ENCODE measurements at places on chromosomes 6 and 20.

DNA sequence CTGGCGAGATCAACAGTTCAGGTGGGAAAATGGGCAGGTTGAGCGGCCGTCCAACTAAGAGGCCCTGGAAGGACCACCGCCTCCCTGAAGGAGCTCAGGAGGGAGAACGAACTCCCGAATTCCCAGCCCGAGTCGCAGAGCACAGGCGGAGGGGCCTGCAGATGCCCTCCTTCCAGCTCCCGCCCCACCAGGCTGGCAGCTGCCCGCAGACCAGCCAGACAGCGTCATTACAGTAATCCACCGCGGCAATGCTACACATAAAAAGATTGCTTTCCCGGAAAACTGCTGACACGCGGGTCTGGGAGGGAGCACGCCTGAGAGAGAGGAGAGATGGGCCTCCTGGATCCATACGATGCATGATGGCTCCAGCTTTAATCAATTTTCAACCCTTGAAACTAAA, 30.5 kb upstream of the SLCO4A1 start:
- no peak for DNase-seq

GRCh38 chr6:41687501-41688175, 47.8 kb downstream of the TFEB start:
- DNase-seq: no peak

DNA sequence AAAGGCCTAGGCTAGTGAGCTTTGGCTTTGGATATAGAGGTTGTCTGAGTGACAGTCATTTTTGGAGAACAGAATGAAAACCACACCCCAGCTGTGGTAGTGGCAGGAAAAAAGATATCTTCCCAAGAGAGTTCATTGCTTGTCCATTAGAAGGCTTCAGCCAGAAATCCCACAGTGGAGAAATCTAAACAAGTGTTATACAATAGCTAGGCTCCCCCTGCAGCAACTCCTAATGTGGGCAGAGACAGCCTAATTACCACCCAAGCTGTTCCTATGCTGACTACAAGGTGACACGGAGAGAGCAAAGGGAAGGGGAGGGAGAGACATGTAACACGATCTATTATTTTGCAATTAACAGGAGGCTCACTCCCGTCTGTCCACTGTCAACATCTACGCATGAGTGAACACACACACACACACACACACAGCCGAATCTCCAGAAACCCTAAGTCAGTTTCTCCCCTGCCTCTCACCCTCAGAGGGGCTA, 147.5 kb upstream of the TCF21 start:
- no peak for DNase-seq

GRCh38 chr6:138692058-138692977, 81.3 kb upstream of the CCDC28A start:
- DNase-seq: peak; percentile 77

DNA sequence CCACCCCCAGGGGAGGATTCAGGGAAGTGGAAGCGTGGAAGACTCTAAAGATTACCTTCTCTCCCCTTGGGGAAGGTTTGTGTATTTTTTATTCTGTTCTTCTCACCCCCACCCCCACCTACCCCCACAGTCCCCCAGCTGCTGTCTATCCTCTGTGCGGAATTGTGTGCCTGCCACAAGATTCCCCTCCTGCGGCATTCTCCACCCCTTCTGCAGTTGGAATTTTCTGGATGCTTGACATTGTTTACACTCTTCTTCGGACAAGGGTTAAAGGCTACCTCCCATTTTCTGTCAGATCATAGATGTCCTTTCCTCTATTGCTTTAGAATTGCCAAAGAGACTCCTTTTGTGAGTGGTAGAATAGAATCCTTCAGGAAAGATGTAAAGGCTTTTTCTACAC, 60.4 kb upstream of the EDN3 start:
- no peak for DNase-seq

DNA sequence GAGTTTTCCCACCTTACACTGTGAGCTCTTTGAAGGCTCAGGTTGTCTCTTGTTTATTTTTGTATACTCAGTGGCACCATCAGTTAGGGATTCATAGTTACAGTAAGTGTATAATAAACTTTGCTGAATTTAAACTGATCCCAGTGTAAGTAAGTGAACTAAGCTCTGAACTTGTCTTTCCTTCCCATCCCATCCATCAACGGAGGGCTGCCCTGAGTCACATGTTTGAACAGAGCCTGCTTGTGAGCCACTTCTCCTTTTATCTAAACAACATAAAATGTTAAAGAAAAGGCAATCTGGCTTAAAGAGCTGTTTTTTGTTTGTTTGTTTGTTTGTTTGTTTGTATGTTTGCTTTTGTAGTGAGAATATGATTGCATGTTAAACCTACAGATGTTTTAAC, 185.7 kb upstream of the MARCKS start:
- no peak for DNase-seq

GRCh38 chr20:44248410-44248759, 1.3 kb downstream of the GDAP1L1 start:
- no peak for DNase-seq

DNA sequence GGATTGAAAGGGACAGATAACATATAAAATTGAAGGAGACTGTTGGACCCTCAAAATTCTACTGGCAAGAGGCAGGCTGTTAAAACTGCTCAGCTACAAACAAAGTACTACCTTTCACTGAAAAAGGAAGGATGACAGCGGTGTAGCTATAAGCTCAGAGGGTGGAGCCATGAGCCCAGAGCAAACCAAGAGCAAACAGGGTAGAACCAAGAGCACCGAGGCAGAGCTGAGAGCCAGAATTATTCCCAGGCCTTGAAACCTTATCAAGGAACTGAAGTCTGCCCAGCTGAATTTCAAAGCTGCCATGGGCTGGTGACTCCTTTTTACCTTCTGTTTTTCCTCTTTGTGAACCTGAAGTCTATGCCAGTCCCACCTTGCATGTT, 74.7 kb upstream of the SLC4A11 start:
- no peak for DNase-seq

GRCh38 chr6:168195712-168196111, 116.7 kb upstream of the FRMD1 start:
- DNase-seq: no peak

DNA sequence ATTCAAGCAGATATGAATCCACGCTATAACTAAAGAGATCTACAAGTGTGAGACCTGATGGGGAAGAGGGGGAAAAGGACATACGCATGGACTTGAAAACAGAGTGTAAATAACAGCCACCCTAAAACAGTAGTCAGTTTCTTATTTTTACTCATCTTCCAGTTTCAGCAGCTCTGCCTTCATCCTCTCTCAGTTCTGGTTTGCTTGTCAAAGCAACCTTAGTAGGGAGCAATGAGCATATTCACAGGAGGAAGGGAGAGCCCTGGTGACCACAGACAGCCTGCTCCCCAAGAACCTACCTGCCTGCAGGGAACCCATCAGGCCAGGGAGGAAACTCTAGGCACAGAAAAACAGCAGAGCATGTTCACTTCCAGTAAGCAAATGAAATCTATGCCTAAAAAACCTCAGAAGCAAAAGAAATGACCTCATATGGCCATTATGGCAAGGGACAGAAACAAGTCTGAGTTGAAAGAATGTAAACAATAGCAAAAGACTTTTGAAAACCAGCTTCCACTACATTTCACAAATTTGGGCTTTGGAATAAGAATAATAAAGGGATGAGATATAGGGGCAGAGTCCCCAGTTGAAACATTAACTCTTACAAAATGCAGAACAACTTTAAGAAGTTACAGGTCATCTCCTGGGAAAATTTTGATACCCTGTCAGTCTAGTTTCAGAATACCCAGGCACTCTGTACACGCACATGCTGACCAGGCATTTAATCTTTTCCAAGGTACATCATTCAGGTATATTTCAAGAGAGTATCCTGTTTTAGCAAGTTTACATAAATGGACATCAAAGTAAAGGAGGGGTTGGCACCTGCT, 120.8 kb upstream of the BCLAF1 start:
- DNase-seq: no peak

DNA sequence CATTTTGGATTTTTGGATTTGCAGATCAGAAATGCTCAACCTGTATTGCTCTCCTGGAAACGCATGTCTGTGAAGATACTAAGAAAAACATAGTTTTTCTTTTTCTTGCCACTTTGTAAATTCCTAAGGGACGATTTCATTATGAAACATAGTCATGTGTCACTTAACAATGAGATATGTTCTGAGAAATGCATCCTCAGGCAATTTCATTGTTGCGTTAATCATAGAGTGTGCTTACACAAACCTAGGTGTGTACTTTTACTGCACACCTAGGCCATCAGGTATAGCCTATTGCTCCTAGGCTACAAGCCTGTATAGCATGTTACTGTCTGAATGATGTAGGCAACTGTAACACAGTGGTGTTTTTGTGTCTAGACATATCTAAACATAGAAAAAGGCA, 13.4 kb upstream of the THEMIS start:
- DNase-seq: no peak

DNA sequence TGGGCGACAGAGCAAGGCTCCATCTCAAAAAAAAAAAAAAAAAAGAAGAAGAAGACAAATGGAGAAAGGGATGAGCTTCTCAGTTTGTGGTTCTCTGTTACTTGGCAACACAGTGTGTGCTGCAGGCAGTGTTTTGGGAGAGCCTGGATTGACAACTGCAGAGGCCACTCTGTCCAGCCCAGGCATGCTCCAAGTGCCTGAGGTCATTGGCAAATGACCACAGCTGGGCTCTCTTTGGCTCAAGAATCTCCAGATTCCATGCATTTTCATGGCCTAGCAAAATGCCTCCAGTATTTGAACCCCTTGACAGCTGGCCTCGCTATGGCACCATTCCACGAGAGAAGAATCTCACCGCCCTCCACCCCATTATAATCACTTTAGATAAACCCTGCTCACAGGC, 126.2 kb downstream of the ANKRD60 start:
- DNase-seq: no peak

DNA sequence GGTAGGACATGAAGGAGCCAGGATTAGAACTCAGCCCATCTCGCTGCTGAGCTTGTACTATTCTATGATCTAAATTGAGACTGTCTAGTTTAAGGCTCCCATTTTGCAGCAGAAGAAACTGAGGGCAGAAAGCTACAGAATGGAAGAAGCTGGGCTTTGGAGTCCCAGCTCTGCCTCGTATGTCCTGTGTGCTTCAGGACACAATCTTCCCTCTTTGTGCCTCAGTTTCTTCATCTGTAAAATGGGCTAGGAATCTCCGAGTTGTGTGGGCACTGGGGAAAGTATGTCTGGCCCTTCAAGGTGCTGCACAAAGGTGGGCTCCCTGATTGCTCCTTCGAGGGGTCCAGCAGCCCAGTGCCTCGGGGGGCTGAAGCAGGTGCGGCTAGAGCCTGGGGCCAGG, 20.7 kb downstream of the NOL4L start:
- DNase-seq: no peak

- no peak for DNase-seq
Observed at GRCh38 chr20:2585811-2586210, 49.4 kb downstream of the TMC2 start.

GRCh38 chr20:20528861-20529260, 161.0 kb downstream of the INSM1 start:
- DNase-seq: no peak

- no peak for DNase-seq
Observed at GRCh38 chr20:49993301-49993751, 10.5 kb downstream of the SNAI1 start.

DNA sequence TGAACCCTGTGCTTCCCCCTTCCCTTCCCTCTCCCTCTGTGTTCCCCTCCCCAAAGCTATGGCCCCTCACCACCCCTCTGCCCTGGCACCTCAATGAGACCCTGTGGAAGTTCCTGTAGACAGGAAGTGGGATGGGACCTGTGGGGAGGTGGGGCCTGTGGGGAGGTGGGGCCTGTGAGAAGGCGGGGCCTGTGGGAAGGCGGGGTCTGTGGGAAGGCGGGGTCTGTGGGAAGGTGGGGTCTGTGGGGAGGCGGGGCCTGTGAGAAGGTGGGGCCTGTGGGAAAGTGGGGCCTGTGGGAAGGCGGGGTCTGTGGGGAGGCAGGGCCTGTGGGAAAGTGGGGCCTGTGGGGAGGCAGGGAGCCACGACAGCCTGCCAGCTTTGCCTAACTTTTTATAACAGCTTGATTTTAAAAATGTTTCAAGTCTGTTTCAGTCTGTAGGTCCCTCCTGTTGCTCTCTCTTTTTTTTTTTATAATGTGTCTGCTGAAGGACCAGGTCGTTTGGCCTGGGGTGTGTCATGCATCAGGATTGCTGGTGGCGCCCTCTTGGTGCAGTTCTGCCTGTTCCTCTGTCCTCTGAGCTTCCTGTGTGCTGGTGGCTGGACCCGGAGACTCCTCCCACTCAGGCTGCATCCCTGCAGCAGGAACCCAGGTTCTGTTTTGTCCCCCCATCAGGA, 70.5 kb upstream of the SLCO4A1 start:
- no peak for DNase-seq

DNA sequence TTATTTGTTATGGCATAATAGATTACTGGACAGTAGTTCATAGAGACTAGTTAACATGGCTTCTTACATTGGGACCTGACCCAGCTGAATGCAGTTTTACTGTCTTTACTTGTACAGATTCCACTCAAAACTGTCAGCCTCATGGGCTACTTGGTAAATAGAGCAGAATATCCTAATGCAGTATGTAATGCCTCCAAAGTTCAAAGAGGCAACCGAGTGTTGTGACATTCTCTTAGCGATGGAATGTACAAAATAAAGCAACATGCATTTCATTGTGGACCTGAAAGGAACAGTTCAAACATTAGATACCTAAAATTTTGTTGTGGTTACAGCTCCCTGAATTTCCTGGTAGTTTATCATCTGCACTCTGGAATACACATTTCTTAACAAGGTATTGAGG, 29.1 kb upstream of the RGS17 start:
- DNase-seq: no peak

GRCh38 chr6:18034798-18035202, 47.4 kb upstream of the KIF13A start:
- DNase-seq: no peak

DNA sequence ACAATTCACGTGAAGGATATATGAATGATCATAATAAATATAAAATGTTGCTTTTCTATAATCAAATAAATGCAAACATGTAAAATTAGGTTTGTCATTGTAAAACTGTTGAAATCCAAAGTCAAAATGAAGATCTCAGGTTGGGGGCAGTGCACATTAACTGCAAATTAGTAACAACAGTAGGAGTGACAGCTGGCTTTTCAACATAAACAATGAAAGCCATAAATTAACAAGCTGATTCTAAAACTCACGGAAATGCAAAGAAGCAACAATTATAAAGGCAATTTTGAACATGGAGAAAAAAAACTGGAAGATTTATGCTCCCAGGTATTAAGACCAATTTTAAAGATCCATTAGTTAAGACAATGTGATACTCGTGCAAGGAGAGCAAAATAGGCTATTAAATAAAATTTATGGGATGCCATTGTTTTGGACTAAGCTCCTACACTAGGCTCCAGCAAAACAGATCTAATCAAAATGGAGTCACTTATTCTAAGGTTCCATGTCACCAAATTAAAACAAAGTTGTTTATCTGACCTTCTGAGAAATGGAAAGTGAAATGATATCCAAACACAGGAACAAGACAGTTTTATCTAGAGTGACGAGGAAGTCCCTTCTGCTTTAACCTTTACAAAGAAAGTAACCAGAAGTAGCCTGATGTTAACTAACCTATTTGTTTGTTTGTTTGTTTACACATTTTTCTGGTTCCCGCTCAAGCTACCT, 770.8 kb downstream of the EPHA7 start:
- no peak for DNase-seq

DNA sequence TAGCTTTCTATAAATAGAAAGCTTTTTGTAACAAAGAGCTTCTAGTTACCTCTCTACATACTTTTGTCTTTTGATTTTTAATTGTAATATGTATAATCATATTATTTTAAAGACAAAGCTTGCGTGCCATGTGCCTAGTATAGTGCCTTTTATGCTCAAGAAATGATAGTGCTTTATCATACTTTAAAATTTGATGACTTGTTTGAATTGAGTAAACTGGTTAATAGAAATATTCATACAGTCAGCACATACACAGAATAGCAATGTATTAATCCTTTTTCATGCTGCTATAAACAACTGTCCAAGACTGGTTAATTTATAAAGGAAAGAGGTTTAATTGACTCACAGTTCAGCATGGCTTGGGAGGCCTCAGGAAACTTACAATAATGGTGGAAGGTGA, 313.0 kb downstream of the FRK start:
- no peak for DNase-seq

All from neural crest cell (in vitro differentiated cells).